ENCODE measurements at places on chromosomes 4 and X.

- DNase-seq: no peak
These were observed 15.0 kb downstream of the CD40LG start for GRCh38 chrX:136662976-136663375.

GRCh38 chrX:8586953-8587352 is 122.3 kb downstream of the VCX3B start:
- DNase-seq: no peak

- no peak for DNase-seq
These were observed 46.8 kb downstream of the PSAPL1 start for GRCh38 chr4:7387925-7388324.

DNA sequence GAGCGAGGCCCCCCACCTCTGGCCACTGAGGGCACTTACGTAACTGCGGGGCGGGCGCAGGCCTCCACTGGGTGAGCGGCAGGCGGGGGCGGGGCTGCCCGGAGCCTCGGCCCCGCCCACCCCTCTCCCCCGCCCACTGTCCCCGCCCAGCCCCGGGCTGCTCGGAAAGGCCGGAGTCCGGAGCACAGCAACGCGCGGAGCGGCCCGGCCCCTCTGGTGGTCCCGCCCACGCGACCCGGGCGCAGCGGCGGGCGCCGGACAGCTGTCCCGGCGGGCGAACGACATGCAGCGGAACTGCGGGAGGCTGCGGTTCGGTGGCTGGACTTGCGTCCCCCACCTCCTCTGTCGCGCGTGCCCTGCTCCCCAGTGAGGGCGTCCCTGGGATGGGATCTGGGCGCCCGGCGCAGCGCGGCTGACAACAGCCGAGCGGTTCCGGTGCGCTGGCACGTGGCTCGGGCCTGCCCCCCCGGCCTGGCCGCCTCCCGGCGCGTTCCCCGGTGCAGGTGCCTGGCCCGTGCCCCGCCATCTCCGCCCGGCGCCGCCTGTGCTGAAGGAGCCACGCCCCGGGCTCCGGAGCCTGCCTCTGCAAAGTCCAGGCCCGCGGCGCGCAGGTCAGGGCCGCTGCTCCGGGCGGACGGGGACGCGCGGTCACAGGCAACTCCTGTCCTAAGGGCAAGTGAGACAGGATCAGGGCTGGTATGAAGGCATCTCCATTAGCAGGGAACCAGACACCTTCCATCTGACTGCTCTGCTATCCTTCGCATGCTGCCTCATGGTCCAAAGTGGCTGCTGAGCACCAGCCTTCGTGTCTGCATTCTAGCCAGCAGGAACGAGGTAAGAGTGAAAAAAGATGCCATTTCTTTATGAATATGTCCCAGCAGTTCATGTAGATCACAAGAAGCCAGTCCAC is 21.8 kb upstream of the JAKMIP1 start:
- DNase-seq: peak; percentile 11

DNA sequence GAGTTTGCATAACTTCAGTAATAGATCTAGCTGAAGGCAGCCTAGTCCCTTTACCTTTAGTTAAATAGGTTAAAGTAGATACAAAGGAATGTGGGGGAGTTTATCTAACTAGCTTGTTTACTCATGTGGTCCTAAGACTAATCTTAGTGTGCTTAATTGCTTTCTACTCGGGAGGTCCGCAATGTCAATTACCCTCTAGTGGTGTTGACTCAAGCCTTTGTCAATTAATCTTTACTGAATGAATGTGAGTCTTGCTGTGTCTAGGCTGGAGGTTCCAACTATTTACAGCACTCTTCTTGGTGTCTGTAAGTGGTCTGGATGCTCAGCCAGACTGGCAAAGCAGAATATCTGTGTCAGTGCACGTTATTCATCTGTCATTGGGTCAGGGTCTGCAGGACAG is 17.9 kb upstream of the YTHDC1 start:
- no peak for DNase-seq

- no peak for DNase-seq
These were observed 15.7 kb downstream of the SLC2A9 start for GRCh38 chr4:10005632-10006031.

DNA sequence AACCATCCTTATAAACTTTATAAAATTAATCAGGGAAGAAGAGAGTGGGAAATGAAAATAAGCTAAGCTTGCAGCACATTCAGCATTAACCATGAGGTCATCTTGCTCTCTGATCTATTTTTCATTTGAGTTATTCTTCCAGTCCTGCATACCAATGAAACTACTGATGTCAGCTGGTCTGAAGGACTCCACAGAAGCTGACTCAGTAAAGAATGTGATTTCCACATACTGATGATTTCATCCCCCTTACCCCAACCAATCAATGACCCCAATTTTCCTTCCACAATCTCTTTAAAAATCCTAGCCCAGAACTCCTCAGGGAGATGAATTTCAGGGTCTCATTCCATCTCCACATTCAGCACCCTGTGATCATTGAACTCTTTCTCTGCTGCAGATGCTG is 18.8 kb upstream of the DSPP start:
- no peak for DNase-seq

DNA sequence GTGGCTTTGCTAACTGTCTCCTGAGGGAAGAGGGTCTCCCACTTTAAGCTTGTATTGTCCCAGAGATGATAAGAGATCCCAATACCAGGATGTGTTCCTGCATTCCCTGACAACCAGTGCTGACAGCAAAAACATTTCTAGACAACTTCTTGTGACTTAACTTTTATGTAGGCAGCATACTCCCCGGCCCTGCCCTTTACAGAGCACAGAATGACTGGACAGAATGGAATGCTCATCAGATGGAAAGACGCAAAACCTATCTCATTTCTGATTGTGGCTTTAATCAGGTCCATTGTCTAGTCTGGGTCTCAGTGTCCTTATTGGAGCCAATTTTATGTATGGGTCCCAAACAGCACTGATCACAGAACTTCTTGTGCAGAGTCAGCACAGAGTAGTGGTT is 18.2 kb upstream of the PLAC1 start:
- no peak for DNase-seq

DNA sequence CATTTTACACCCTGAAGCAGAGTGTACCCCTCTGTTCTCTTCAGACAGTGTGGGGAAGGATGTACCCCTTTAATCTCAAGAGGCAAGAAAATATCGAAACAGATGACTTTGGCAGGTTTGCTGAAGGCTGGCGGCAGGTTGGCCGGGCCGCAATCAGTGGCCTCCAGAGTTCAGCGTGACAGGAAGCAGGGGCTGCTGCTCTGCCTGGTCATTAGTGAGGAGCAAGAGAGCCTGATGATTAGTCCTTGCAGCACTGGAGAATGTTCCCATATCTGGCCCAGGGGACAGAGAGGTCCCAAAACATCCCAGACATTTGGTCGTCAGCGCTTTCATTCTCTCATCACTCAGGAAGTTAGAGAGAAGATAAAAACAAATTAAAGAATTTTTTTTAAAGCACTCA is 352.8 kb downstream of the SPRY1 start:
- no peak for DNase-seq

- no peak for DNase-seq
These were observed 264.6 kb downstream of the SNCA start for GRCh38 chr4:89572224-89572858.
